ENCODE measurements at places on chromosomes 3 and 15.

- DNase-seq: no peak
Observed at GRCh38 chr3:153440311-153440710, 278.3 kb downstream of the RAP2B start.

- DNase-seq: peak; percentile 79
Observed at GRCh38 chr3:40971191-40972168, 227.8 kb upstream of the CTNNB1 start.

GRCh38 chr15:89496155-89497098, at the start of gene RHCG:
RHCG (minus strand) TSS chr15:89496583; CDS start chr15:89496544, 39 bp downstream.
- DNase-seq: peak; percentile 70

DNA sequence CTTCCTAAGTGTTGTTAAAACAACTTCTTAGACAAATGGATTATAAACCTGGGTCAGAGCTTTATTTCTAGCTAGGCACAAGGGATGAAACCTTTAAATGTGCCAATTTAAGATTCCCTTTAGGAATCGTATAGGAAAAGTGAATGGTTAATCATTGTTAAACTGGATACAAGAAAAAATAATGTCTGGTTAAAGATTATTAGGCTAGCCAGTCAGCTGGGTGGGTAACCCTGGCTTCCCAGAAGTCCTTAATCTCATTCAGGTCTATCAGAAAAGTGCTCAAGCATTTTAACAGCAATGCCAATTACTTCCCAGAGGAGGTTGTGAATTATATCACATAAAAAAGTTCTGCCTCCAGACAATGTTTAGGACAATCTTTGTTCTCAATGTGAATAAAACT, 37.6 kb downstream of the NANOGP8 start:
- peak; percentile 50 for DNase-seq

DNA sequence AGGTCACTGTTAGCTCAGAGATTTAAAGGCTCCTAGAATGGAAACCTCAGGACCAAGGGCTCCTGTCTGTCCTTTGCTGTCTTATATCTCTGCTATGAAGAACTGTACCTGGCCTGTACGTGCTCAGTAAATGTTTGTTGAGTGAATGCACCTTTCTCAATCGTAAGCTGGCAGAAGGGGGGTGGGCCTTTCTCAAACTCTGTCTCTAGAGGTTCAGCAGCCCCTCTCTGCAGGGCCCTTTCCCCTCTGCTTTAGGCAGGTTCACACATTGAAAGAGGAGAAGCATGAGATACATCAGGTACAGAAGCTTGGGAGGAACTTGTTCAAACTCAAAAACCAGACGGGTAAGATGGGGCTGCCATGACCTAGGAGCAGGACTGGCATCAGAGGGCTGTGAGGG, 155.6 kb downstream of the GOLGA6L4 start:
- DNase-seq: no peak

DNA sequence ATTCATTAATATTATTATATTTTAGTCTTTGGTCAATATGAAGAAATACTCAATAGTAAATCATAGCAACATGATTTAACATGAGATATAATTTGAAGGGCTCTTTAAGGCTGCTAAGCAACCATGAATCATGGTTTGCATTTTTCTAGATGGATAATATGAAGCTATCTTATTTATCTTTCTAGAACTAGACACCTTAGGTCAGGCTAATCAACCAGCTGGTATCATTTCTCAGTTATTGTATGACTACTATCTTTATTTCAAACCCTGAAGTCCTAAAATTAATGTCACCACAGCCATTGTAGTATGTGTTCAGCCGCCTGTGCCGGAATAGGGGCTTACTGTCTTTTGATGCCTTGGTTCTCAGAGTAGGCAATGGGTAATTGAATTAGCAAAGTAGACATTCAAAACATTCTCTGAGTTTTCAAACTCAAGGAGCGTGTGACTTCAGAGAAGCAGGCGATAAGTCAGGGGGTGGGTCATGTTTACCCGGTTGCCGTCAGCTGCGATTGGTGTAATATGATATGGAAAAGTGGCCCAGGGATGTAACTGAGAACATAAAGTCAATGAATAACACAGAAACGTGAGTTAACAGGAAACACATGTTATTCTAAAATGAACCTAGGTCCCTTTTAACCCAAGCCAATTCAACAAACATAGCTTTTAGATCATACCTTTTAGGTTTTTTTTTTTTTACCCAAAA, 93.4 kb upstream of the CTDSPL start:
- DNase-seq: no peak

- DNase-seq: no peak
Observed at GRCh38 chr3:152345233-152345632, 76.5 kb downstream of the MBNL1 start.

- no peak for DNase-seq
Observed at GRCh38 chr3:129404610-129405009, 23.8 kb downstream of the EFCAB12 start.

DNA sequence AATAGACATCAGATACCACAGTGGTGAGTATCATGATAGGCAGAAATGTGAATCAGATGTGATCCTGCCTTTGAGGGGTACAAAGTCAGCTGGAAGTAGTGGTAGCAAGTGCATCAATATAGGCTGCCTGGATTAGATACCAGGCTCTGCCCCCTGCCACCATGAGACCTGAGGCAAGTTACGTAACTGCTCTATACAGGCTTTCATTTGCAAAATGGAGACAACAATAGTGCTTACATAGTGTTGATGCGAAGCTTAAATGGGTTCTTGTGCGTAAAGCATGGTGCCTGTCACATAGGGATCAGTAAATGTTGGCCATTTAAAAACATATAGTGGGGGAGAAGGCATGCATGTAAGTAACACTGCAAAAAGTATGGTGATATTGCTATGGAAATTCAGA, 158.0 kb downstream of the RYR3 start:
- no peak for DNase-seq

- no peak for DNase-seq
Observed at GRCh38 chr15:87287156-87287555, 969.4 kb downstream of the NTRK3 start.

- DNase-seq: no peak
Observed at GRCh38 chr3:160130950-160131349, 94.3 kb upstream of the C3orf80 start.

DNA sequence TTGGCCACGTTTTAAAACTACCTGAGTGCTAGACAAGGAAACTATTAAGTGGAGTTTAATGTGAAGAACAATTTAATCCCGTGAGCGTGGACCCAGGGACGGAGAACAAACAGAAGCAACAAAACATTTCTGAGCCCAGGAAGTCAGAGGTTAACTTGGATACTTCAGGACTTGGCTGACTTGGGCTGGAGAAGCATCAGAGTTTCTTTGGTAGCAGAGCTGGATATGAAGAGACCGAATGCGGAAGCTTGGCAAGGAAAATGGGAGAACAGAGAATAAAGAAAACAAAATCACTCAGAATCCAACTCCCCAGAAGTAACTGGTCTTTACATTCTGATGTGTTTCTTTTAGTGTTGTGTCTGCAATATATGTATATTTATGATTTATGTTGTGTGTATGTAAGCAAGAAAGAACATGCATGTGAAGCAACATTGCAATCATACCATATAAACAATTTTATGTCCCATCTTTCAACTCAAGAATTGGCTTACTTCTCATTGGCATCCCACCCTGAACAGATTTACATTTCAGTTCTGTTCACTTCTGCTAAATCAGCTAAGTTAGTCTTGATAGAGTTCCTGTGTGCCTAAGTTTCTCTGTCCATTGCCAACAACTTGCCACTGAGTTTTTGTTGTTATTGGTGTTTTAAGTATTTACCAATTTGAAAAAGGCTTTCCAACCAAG, 17.2 kb upstream of the PLOD2 start:
- DNase-seq: no peak

GRCh38 chr3:102353148-102353547, 81.7 kb upstream of the ZPLD1 start:
- DNase-seq: no peak

- peak; percentile 39 for DNase-seq
Observed at GRCh38 chr3:184305577-184305976, 6.5 kb downstream of the PSMD2 start.

DNA sequence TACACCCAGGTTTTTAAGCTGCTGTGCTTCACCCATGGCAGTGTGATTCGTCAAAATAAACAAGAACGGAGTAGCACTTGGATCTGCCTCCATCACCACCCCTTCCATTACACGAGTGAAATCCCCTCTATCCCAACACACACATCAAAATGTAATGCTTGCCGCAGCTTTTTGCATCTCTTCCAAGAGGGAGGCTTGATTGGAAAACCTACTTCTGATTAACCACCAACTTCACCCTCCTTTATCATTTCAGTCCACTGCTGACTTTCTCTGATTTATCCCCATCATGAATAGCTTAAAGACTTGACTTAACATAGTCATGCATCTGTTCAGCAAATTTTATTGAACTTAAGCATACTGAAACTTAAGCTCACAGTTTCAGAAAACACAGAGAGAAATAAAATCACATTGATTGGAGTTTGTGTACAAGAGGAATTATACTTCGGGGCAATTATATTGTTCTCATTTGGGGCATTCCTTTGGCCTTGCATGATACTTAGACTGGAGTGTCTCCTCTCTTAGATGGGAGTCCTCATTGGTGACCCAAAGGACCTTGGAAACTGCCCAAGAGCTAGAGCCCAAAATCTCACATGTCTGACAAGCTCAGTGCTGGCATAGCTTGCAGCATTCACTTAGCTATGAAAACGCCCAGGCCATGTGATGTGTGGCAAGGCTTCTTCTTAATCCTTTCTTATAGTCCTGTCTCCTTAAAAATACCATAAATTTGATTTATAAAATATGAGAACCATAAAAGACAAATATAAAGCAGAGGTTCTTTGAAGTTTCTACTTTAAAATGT, 124.3 kb upstream of the UMPS start:
- DNase-seq: no peak

DNA sequence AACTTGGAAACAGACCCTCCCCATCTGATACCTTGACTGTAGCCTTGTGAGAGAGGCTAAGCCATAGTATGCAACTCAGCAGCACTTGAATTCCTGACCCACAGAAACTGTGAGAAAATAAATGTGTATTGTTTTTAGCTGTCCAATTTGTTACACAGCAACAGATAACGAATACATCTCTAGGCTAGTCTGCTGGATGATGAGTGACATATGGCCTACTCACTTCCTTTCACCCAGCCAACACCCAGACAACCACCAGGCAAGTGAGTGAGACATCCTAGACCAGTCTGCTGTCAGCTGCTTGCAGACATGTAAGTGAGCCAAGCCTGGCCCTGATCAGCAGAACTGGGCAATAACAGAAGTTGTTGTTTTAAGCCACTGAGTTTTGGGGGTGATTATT, 19.2 kb upstream of the SMAD6 start:
- no peak for DNase-seq

DNA sequence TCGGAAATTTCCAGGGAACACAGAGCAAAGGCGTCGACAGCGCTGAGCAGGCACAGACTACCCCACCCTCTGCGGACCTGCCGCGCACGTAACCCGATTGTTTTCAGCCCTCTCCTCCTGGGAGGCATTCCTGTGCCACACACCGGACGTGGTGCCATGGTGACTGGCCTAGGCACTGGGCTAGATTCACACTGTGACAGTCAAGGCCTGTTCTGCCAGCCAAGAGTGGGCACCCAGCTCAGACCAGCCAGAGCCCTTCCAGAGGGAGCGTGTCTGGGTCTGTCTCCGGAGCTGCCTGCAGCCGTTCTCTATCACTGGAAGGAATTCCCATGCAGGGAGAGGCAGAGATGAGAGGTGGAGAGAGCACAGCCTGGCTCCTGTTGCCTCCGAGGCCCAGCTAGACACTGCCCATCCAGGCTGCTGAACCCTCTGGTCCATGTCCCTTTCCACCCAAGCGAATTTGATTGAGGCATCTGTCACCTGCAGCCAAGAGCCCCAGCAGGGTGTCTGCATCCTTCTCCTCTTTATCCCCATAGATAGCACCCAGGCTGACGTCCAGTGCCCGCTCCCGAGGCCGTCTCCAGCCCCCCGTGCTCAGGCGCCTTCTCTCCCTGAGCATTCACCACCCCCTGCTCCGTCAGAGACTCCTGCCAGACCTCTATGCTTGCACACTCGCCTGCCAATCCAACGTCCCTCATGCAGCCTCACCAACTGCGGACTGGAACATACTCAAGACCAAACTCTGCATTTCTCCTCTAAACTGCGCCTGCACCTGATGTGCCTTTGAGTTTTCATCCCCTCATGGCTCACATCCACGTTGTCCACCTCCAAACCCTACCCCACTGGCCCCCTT, 267.5 kb downstream of the OCA2 start:
- no peak for DNase-seq

- DNase-seq: peak; percentile 54
Observed at GRCh38 chr15:62824111-62825015, 218.2 kb upstream of the TPM1 start.

GRCh38 chr15:52255935-52256334, 39.7 kb downstream of the MYO5C start:
- DNase-seq: no peak

- no peak for DNase-seq
Observed at GRCh38 chr3:63774781-63775180, 44.3 kb upstream of the C3orf49 start.

DNA sequence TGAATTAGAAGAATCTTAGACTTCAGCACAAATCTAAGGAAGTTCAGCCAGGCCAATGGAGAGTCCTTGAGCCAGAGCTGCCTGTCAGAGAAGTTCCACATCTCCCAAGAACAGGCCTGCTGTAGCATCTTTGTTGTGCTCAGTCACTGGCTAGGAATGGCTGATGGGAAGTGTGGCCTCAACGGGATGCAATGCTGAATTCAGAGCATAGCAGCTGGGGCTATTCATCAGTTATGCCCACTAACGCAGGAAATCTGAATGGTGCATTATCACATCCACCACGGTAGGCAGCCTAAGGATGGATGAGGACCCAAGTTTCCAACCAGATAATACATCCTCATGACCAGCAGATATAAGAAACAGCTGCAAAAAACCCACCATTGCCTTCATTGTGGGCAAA, 3.2 kb upstream of the EIF1B start:
- DNase-seq: no peak

DNA sequence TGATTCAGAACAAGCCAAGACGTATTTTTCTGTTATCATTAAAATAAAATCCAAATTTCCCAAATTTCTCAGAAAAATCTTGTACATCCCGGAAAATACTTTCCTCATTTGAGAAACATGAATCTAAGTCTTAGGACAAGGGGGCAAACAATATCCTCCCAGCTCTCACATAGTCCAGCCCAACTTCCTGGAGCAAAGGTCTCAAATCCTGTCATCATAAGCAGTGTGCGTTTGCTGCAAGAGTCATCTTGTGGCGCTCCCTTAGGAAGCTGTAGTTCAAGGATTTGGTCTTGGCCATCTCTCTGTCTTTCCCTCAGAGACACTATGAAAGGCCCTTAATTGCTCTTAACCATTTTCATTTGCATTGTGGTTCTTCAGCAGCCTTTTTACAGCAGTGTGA, 57.5 kb upstream of the GSK3B start:
- no peak for DNase-seq

DNA sequence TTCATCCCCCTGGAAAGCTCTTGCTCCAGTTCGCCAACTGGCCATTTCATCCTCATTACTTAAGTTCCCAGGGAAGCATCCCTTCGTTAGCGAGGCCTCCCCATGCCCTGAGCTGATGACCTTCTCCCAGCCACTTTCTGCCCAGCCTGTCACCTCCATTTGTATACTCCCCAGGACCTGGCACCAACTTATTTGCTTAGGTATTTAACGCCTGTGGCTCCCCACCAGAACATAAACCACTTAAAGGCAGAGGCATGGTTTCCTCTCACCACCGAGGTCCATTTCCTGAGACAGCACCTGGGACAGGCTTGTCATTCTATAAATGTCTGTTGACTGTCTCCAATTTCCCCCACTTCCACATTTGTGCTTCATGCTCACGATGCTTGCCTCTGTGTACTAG, 189.0 kb downstream of the ZNF621 start:
- DNase-seq: no peak

GRCh38 chr3:159987291-159987711, 1.3 kb upstream of the IL12A start:
- no peak for DNase-seq
